T-helper 2 cell (primary cell): ENCODE measurements at places on chromosomes 12 and 14.

- no peak for DNase-seq
These were observed 41.1 kb downstream of the ERH start for GRCh38 chr14:69356903-69357543.

- no peak for DNase-seq
These were observed 31.8 kb upstream of the MIS18BP1 start for GRCh38 chr14:45284802-45285201.

GRCh38 chr14:99389174-99389826 lies 91.4 kb downstream of the SETD3 start:
- peak; percentile 10 for DNase-seq

- DNase-seq, result no peak
These were observed 187.8 kb downstream of the NPAS3 start for GRCh38 chr14:33126433-33126832.

DNA sequence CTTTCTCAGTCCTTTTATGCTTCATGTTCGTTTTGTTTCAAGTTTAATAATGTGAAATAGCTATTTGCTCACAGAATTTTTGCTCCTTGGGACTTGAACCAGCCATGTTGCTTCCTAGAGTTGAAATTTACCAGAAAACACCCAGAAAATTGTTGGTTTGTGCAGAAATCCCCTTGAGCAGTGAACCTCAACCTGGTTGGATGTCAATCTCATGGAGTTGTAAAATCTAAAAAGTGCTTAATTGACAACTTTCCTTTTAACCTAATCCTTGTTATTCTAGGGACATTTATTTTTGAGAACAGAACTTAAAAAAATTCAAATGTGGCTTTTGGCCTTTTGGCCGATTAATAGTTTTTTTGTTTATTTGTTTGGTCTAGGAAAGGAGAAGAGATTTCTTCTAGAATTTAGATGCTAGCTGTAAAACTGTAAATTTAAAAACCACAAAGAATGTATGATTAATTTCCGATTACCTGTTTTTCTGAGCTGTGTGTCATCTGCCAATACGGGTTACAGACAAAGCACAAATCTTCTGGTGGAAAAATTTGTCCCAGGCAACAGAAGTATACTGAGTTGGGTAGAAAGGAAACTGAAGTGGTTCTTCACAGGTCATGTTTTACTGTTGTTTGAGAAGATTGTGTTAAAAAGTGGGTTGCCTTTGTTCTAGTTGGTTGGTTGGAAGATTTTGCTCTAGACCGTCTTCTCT lies 154.4 kb downstream of the FUT8 start:
- DNase-seq, result peak; percentile 34
